ENCODE measurements at places on chromosomes 2 and 18. TPM values are rescaled to one million over a fixed set of nuclear protein-coding genes. Genes with fewer than 3 reads are reported as not detected.

GRCh38 chr2:63866009-63866709 lies 24.5 kb downstream of the UGP2 start:
- no peak for DNase-seq

KCNE4 gene
- total RNA-seq, result 0.07 TPM

CYBRD1 gene
- total RNA-seq, result 8.8 TPM

- DNase-seq, result no peak
Measured at GRCh38 chr18:4134700-4135099, 320.4 kb downstream of the DLGAP1 start.

DNA sequence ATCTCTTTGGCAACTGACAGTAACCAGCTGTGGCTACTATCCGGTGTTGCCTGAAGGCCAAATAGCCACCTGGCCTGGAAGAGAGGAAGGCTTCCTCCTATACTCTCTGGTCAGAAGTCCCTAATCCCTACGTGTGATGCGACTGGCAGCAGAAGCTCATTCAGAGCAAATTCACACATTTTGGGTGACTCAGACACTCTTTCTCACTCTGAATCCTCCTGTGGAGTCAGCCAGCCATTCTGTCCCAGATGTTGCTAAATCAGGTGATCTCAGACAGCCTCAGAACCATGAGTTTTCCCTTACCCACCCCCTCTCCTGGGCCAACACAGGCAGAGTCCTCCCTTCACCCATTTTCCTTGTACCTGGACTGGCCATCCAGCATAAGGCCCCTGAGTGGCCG lies 34.7 kb downstream of the CFAP53 start:
- DNase-seq, result peak; percentile 38

DNA sequence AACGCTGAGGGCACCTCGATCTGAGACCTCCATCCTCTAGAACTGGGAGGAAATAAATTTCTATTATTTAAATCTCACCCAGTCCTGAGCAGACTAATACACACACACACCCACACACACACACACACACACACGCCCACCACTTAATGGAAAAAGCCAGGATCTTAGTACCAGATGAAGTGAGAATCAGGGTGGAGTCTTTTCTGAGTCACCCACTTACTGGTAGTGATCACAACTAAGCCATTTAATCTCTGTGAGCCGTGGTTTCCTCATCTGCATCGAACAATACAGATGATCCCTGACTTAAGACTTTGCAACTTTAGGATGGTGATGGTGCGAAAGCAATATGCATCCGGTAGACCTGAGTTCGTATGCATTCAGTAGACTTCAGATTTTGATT lies 18.6 kb downstream of the THNSL2 start:
- DNase-seq, result no peak

- DNase-seq, result no peak
Measured at GRCh38 chr18:67385455-67385854, 131.1 kb downstream of the DSEL start.

DTNB gene
- 16.9 TPM for total RNA-seq

DNA sequence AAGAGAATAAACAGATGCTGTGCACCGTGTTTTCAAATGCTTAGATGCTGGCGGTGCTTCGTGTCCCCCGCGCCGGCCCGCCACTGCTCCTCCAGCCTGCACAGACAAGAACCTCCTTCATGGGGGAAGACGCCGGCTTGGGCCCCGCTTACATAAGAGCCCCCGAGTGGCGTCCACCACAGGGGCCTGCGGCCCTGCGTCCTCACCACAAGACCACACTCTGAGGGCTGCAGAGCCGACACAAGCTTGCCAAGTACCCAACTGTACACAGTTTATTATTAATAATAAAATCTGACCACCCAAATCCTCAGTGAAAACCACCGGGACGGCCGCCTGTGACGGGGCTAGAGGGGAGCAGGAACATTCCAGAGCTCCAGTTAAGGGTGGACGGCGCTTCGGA lies 232.2 kb downstream of the HDAC4 start:
- no peak for DNase-seq

- no peak for DNase-seq
Measured at GRCh38 chr2:105329197-105329554, 359 bp downstream of the TGFBRAP1 start.

Data from kidney epithelial cell (primary cell).